ENCODE measurements at places on chromosomes 3 and 15.

- no peak for DNase-seq
Observed at GRCh38 chr3:3919316-3919715, 120.1 kb downstream of the LRRN1 start.

DNA sequence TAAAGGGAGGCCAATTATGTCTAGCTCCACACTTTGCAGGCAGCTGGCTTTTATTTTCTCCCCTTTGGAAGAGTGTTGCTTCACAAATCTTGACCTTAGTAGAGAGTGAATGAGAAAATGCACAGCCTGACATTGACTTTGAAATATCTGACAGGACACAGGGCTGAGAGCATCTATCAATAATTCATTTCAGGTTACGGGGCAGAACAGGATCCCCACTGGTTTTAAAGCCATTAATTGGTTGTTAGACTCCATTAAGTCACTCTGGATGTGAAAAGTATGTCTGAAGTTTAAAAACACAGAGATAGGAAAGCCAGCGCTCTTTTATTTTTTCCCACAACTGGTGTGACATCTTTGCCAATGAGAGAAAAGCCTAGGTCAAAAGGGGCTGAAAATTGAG, 251.9 kb upstream of the TMC3 start:
- no peak for DNase-seq

DNA sequence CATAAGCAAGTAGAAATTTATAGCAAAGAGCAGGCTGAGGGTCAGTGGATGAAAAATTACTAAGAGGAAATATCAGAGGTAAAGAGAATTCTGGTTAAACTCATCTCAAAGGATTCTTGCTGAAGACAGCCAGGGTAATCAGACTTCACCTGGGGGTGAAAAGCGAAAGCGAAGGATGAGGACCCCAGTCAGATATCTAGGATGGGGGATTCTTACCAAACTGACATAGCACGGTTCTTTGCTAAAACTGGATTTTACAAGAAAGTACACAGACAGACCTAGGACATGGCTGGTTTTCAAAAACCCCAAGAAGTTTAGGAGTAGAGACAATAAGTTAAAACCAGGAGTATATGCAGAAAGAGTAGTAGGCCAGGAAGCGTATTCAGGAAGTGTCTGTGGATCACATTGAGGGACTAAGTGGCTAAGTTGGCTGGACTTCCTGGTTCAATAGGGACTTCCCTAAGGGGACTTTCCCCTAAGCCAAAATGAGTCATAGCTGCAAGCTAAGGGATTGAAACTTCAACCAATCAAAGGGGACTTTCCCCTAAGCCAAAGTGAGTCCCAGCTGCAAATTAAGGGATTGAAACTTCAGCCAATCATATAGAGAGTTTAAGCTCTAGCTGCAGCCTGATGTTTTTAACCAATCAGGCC, 2.4 kb upstream of the CFAP91 start:
- no peak for DNase-seq

GRCh38 chr3:125023833-125024555, 31.8 kb downstream of the HEG1 start:
- DNase-seq, result no peak

DNA sequence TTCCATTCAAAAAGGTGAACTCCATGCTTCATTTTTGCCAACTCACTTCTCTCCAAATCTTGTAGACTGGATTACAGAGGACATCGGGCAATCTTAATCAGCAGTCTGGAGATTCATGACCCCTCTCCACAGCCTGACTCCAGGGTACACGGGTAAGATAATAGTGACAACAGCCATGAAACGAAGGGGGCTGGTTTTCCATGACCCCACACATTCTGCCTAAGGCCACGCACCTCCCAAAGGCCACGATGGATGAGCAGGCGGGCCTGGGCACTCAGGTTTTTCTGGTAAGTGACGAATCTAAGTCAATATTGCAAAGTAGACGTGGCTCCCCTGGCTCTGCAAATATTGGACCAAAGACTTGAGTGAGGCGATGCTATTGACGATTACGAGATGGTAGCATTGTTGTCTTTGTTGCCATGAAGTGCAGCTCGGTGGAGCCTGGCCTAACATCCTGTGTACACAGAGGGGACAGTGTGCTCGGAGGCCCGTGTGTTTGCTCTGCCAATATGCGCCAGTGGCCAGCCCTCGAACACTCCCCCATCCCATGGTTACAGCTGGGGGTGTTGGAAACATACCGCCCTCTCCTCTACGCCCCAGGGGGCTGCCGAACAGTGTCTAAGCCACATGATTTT, 119.1 kb downstream of the OPA1 start:
- DNase-seq, result no peak

- no peak for DNase-seq
Observed at GRCh38 chr15:98375513-98376340, 272.6 kb upstream of the IGF1R start.

GRCh38 chr3:11662392-11662990, 18.8 kb upstream of the VGLL4 start:
- DNase-seq, result no peak

- DNase-seq, result no peak
Observed at GRCh38 chr15:68285259-68285980, 7.9 kb downstream of the FEM1B start.

GRCh38 chr15:48049736-48050135, 71.1 kb upstream of the SLC24A5 start:
- DNase-seq, result no peak

DNA sequence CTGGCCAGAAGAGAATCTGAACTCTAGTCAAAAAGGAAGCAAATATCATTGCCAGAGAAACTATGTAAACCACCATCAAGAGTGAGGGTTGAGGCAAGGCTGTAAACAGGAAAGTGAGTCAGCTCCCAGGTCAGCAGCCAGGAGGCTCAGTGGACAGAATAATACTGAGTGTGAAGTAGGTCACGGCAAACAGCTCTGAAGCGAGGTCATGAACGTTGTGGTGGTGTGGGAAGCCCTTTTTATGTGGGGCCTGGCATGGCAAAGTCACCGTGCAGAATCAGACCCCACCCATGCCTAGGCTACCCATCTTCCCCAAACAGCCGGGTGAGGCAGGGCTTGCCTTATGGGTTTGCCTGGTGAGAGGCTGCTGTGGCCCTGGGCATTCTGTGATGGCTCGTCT, 43.9 kb downstream of the THBS1 start:
- DNase-seq, result peak; percentile 49

DNA sequence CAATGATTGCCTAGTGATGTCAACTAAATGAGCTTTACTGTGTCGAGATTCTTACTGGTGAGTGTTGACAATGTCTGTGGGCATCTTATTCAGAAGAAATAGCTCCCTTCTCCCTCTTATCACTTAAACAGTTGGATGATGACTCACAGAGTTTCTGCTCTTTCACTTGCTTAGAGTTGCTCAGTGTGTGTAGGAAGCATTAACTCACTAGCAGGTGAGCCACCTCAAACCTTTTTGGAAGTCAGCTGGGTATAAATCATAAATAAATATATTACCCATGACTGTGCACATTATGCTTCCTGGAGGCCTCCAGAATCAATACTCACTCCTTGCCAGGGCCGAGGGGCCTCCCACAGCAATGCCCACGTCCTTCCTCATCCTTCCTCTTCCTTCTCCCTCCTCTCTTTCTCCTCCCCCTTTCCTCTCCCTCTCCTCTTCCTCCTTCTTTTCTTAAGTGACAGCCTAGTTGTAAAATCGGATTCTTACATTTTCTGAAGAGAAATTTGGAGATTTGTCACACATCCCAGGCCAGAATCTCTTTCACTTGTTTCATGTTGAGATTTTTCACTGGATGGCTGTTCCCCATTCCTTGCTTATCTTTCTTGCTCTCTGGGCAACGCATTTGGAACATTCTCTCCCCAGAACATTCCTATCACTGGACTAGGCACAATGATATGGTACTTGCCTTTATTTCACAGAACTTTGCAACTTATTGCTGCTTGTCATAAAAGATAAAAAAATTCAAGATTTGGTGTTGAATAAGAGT, 17.5 kb downstream of the SHC4 start:
- DNase-seq, result no peak

DNA sequence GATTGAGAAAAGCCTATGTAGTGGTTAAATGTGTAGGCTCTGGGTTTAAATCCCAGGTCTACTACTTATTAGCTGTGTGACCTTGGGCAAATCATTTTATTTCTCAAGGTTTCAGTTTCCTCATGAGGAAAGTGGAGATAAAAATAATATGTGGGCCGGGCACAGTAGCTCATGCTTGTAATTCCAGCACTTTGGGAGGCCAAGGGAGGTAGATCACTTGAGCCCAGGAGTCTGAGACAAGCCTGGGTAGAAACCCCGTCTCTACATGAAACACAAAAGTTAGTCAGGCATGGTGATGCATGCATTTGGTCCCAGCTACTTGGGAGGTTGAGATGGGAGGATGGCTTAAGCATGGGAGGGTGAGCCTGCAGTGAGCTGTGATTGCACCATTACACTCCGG, 8.4 kb downstream of the SEMA5B start:
- DNase-seq, result no peak

GRCh38 chr3:36305929-36306520, 74.3 kb upstream of the STAC start:
- no peak for DNase-seq

- DNase-seq, result no peak
Observed at GRCh38 chr3:175070946-175071345, 211.8 kb downstream of the NAALADL2 start.

DNA sequence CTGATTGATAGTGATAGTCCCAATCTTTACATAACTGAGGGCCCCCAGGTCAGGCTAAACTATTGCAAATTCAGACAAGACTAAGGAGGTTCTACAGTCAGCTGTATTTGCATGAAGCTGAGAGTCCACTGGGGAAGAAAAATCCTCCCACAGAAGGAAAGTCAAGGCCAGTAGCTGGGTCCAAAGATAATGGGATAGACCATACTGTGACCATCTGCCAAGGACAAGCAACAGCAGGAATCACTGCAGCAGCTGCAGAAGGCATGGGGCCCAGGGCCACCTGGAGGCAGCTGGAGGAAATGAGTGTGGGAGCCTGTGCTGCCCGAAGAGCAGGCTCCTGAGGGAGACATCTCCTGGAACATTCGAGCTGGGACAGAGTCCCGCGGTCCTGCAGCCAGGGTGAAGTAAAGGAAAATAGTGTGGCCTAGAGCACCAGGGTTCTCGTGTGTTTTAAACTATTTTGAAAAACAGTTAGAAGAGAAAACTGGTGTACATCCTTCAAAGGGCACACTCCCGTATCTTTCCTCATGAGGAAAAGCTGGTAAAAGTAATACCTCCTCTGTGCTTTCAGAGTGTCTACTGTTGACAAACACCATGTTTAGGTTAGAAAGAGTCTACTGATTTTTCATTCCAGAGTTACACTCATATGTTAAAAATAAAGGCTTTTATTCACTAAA, 13.2 kb upstream of the TMEM212 start:
- no peak for DNase-seq

DNA sequence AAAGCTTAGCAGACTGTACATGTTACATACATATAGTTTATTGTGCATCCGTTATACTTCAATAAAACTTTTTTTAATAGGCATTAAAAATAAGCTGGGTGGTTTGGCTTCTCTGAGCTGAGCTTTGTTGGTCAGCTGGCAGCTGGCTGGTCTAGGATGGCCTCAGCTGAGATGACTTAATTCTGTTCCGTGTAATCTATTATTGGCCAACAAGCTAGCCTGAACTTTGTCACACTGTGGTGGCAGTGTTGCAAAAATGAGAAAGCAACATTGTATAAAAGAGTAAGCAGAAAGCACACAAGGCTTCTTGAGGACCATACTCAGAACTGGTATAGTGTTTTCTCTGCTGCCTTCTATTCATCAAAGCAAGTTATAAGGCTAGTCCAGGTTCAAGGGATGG, 45.2 kb downstream of the CGGBP1 start:
- DNase-seq, result no peak

GRCh38 chr3:12472000-12472610, 12.2 kb upstream of the TSEN2 start:
- no peak for DNase-seq

DNA sequence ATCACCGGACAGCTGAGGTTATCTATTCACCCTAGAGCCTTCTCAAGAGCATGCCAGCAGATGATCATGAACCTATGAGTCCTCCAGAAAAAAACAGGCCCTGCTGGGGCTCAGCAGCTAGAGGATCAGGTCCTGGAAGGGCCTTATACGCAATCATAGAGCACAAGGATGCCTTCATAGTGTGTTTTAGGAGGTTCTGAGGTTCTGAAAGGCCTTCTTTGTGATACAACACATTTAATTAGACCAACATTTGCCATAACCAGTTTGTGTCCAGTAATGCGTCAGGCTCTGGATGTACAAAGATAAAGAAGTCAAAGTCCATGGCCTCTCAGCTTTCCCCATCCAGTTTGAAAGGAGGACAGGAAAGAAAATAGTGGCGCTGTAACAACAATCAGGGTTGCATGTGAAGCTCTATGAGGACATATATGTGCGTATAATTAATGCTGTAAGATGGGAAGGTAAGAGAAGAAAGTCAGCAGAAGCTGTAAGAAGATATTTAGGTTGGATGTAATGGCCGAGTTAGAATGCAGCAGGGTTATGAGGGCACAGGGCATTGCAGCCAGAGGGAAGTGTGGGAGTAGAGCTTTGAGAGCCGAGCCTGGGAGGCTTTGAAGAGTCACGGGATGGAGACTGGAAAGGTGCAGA, 302.6 kb upstream of the TBL1XR1 start:
- DNase-seq, result no peak

DNA sequence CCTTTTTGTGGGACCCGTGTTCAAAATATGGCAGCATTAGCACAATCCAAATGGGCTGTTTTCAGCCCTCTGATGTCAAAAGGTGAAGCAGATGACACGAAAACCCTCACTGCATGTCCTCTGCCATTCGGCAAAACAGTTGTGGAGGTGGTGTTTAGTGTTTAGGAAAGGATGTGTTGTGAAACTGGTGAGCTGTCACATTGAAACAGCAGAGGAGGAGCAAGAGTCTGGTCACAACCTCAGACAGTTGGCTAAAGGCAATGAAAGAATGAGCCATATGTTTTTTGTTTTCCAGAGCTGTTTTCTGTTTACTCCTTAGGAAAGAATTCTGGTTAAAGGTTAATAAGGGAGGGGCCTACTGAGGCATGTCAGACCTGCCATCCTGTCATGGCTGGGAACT, 140.7 kb downstream of the VPS8 start:
- DNase-seq, result no peak

DNA sequence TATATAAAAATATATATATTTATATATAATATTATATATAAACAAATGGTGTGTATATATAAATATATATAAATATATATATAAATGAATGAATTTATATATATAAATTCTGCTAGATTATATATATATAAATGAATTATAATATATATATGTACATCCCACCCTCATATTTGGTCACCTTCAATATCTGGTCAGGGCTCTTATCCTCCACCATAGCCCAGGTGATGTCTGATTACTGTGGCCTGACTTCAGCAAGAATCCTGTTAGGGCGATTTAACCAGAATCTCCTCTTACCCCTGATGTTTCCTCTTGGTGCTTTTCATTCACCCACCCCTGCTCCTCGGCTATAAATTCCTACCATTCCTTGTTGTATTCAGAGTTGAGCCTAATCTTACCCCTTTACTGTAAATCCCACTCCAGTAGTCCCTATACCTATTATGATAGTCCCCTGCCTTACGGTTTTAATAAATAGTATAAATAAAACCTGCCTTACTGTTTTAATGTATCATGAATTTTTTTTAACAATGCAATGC, 439.6 kb downstream of the PLOD2 start:
- no peak for DNase-seq

GRCh38 chr15:75891895-75892294, 11.8 kb upstream of the FBXO22 start:
- DNase-seq, result no peak

- no peak for DNase-seq
Observed at GRCh38 chr3:135500034-135500433, 465.5 kb upstream of the PPP2R3A start.

- no peak for DNase-seq
Observed at GRCh38 chr3:171883257-171883892, 40.2 kb downstream of the TMEM212 start.
